ENCODE measurements at places on chromosomes 13 and 19. TPM values are rescaled to one million over a fixed set of nuclear protein-coding genes. Genes with fewer than 3 reads are reported as not detected.

The MBD3L1 gene
- total RNA-seq: not detected

The FUT3 gene
- total RNA-seq: not detected

The LILRB3 gene
- 50.5 TPM for total RNA-seq

The ZNF738 gene
- total RNA-seq: 2.4 TPM

The ZNF222 gene
- total RNA-seq: 3.2 TPM

The CEACAM21 gene
- total RNA-seq: 2.1 TPM

The AMER2 gene
- total RNA-seq: 0.03 TPM

The VWA8 gene
- 17.9 TPM for total RNA-seq

The HAUS8 gene
- 7.2 TPM for total RNA-seq

The ZNF575 gene
- total RNA-seq: 1.7 TPM

The DIRAS1 gene
- total RNA-seq: 1.1 TPM

The KLK12 gene
- not detected for total RNA-seq

The METTL21C gene
- total RNA-seq: not detected

The PPP1R15A gene
- 152 TPM for total RNA-seq

The TGFB1 gene
- total RNA-seq: 54.3 TPM

The ZNF90 gene
- total RNA-seq: 1.5 TPM

The DAND5 gene
- not detected for total RNA-seq

The LGALS14 gene
- not detected for total RNA-seq

The DCLK1 gene
- 24.3 TPM for total RNA-seq

The CEACAM8 gene
- total RNA-seq: 0.13 TPM

The PEX11G gene
- 3.5 TPM for total RNA-seq

The NXNL1 gene
- 1.3 TPM for total RNA-seq

The MEIOSIN gene
- total RNA-seq: not detected

The RNF17 gene
- 0.58 TPM for total RNA-seq

The ZNF571 gene
- 5.4 TPM for total RNA-seq

The MEIS3 gene
- total RNA-seq: 15.9 TPM

The ALDH16A1 gene
- 32.1 TPM for total RNA-seq

The SMIM44 gene
- total RNA-seq: not detected

The CCDC169 gene
- 0.48 TPM for total RNA-seq

The PLK5 gene
- total RNA-seq: not detected

The ZNF865 gene
- 12.0 TPM for total RNA-seq

The ZNF700 gene
- 9.1 TPM for total RNA-seq

The KL gene
- 4.4 TPM for total RNA-seq

The SHANK1 gene
- 0.74 TPM for total RNA-seq

The LILRA5 gene
- total RNA-seq: 23.0 TPM

The FAM98C gene
- 11.8 TPM for total RNA-seq

The CEACAM1 gene
- 25.6 TPM for total RNA-seq

The ZNF599 gene
- 3.0 TPM for total RNA-seq

The TEX26 gene
- 0.45 TPM for total RNA-seq

The SIGLEC12 gene
- total RNA-seq: 1.9 TPM

The FGF9 gene
- total RNA-seq: 0.80 TPM

The UBE2L5 gene
- 0.26 TPM for total RNA-seq

The CABP5 gene
- not detected for total RNA-seq

The RAB3A gene
- total RNA-seq: 3.0 TPM

The ITGBL1 gene
- total RNA-seq: 5.1 TPM

The MAST3 gene
- 19.1 TPM for total RNA-seq

The ZNF709 gene
- total RNA-seq: 2.3 TPM

The SH2D3A gene
- 0.55 TPM for total RNA-seq
